ENCODE measurements at places on chromosomes 12 and 14.
A peak's percentile ranks its signal among the peaks of the same experiment; 100 is the strongest.

DNA sequence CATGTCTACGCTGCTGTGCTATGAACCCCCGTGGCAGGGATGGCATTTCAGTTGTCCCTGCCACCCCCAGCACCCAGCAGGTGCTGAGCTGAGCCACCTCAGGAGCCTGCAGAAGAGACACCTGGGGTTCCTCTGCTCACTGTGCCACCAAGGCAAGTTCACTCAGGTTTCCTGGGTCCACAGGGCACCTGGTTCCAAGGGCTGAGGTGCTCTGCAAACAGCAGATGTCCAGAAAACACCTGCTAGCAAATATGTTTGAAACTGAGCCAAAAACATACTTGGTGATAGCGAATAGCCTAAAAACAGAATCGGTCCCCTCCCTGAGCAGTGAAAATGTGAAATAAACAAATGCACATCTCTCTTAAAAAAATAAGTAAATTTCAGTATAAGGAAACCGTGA lies 35.6 kb upstream of the GPR68 start:
- no peak for DNase-seq

DNA sequence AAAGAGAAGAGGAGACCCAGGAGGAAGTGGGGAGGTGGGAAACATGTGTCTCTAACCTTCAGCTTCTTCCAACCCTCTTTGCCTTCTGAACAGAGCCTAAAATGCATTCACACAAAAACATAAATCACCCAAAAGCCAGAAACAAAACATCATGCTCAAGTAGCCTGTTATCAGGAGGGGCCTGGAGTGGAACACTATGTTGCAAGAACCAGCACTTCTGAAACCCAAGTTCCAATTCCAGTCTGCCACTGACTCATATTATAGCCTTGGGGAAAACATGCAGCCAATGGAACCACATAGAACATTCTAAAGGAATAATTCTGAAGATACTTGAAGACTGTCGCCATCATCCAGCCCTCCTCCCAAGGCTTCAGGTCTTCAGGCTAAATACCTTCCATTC lies 169.8 kb upstream of the PLXNC1 start:
- DNase-seq, result no peak

DNA sequence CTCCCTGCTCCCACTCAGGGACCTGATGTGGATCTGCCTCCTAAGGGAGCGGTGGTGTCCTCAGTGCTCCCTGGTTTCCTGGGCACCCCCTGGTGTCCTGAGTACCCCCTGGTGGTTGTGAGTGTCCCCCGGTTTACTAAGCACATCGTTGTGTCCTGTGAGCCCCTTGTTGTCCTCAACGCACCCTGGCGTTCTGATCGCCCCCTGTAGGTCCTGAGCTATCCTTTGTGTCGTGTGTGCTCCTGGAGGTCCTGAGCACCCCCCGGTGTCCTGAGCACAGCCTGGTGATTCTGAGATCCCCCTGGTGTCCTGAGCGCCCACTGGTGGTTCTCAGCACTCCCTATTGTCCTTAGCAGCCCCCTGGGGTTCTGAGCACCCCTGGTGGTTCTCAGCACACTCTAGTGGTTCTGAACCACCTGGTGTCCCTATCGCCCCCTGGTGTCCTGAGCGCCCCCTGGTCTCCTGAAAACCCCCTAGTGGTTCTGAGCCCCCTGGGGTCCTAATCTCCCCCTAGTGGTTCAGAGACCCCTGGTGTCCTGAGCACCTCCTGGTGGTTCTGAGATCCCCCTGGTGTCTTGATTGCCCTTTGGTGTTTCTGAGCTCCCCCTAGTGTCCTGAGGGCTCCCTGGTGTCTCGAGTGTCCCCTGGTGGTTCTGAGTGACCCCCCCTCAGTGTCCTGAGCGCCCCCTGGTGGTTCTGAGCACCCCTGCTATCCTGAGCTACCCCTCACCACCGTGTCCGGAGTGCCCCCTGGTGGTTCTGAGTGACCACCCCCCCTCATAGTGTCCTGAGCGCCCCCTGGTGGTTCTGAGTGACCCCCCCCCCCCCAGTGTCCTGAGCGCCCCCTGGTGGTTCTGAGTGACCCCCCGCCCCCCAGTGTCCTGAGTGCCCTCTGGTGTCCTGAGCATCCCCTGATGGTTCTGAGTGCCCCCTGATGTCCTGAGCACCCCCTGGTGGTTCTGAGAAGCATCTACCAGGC lies 615.1 kb downstream of the TMEM121 start:
- DNase-seq, result peak; percentile 25

- DNase-seq, result no peak
These were observed 22.2 kb downstream of the UBE2N start for GRCh38 chr12:93419388-93420034.

DNA sequence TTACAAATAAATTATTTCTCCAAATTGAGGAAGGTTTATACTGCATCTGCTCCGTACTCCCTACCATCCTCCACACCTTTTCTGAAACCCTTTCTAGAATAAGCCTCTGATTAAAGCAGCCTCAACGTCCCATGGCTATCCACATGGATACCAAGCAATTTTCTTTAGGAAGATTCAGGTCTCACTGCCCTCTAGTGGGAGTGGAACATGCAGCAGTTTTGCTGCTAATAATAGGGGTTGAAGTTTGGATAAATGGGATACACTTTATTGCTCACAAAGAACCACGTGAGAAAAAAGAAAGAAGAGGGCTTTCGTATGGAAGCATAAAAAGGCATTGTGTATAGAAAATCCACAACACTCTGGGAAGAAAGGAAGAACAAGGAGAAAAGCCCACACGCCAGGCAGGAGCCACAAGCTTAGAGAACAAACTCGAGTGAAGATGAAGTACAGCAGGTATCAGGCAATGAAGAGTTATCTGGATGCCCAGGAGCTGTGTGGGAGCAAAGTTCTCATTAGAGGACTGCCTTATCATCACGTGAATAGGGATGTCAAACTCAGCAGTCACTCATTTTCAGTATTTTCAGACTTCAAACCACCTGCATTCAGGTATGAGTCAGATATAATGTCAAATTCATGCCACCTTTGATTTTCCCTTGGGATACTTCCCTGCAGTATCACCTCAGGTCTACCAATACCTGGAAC lies 45.8 kb downstream of the CCER1 start:
- no peak for DNase-seq

- DNase-seq, result no peak
These were observed 50.9 kb downstream of the CLIP1 start for GRCh38 chr12:122371475-122372045.

GRCh38 chr14:77623201-77623600 lies 6.8 kb upstream of the SPTLC2 start:
- DNase-seq, result no peak

DNA sequence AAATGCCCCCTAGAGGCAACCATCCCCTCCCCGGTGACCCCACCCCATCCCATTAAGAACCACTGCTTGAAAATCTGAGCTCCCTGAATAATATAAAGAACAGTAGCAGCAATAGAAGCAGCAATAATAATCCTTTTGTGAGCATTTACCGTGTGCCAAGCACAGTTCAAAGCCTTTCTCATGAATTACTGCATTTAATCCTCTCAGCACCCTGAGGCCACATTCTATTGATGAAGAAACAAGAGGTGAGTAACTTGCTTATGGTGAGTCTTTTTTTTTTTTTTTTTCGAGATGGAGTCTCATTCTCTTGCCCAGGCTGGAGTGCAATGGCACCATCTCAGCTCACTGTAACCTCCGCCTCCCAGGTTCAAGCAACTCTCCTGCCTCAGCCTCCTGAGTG lies 65.0 kb downstream of the KCNK10 start:
- DNase-seq, result no peak

DNA sequence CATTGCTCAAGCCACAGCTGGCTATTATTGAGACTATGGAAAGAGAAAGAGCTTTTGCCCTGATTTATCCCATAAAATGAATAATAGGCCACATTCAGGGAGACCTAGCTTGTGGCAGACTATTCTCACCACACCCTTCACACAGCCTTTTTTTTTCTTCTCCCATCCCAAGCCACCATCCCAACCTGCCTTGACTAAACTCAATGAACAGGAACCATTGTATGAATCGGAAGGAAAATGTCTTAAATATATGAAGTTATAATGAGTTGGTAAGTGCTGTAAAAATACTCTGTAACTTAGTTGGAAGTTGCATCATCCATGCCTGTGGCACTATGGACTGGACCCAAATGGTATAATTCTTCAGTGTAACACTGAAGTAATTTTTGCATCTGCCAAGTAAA lies 338.4 kb downstream of the RAD51B start:
- no peak for DNase-seq

GRCh38 chr12:25769082-25769945 lies 189.2 kb upstream of the RASSF8 start:
- no peak for DNase-seq

GRCh38 chr12:49369411-49370145 lies 2.3 kb downstream of the SPATS2 start:
- no peak for DNase-seq

- no peak for DNase-seq
These were observed 208.1 kb downstream of the PHLDA1 start for GRCh38 chr12:75823475-75823874.

DNA sequence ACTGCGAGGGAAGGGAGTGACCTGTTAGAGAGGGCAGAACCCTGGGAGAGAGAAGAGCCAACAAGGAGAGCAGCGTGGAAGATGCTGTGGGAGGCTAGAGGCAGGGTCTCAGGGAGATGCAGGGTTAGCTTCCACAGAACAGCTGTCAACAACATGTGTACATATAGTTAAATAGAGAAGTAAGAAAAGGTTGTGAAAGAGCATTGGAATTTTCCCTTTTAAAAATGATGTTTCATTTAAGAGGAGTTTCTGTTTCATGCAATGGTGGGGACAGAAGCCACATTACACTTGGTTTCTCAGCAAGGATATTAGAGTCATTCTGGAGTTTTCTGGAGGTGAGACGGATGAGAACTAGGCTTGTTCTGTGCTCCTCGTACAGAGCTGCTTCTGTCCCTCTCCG lies 23.8 kb upstream of the TBC1D30 start:
- no peak for DNase-seq

- DNase-seq, result no peak
These were observed 54.3 kb downstream of the PLCZ1 start for GRCh38 chr12:18683327-18684013.

- DNase-seq, result no peak
These were observed 71.1 kb downstream of the DUSP16 start for GRCh38 chr12:12491606-12492005.

DNA sequence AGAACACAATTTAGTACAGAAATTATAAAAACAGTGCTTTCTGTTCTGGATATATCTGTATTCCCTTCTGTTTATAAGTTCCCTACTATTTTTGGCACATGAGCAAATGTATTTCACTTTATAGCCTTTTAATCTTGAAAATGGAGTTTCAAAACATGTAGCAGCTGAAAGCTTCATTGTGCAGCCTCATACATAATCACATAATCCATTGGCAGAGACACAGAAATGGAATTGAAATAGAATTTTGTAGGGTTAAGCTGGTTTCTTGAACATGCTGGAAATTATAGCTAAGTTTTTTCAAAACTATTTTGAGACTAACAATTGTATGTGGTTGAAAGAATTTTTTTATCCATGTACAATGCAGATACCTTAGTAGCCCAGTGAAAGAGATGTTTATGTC lies 614.3 kb upstream of the MDGA2 start:
- DNase-seq, result no peak

DNA sequence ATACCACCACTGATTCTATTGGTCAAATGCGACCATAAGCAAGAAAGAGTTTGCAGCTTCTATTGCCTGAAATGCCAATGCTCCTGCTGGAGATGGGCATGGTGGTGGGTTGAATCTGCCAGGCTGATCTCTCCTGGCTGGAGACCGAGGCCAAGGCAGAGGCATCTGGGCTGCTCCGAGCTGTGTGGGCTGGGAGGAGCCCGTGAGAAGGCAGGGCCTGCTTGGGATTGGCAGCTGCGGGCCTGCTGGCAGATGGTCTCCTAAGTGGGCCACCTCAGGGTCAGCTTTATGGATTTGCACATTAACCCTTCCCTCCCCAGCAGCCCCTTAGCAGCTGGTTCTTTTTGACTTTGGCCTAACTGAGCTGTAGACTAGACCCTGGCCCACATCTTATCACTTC lies 25.4 kb downstream of the SRRM4 start:
- no peak for DNase-seq

DNA sequence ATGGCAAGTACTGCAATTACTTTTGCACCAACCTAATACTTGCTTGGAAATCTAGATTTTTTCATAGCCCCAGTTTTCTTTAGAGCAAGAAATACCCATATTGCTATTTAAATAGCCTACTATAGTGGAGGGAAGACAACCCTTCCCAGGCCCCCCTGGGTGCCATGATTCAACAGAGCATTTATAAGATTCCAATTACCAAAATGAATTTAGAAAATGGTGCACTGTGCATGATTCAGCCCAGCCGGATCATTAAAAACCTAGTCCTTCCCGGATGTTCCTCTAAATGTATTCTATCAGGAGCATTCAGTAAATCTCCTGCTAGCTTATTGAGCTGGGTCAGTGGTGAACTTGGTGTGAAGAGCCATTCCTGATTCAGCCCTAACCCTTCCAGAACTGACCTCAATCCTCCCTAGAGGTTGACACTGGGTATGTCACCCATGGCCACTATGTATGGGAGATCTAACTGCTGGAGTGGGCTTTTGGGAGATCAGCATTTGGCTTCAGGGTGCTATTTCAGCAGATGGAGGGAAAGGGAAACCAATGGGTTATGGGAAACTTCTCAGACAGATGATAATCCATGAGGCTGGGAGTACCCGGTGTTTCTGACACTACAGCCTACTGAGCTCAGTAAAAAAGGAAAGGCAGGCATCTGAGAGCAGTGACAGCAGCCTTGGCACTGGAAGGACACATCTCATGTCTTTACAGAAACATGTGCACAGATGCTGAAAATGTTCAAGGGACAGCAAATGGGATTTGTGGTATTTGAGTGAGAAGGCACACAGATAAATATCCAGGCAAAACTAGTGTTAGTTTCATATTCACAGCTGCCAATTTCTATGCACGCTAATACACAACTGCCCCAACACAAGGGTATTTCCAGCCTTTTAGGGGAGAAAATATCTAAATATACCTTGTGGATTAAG lies 258.9 kb downstream of the DPF3 start:
- DNase-seq, result no peak

- DNase-seq, result no peak
These were observed 153.9 kb upstream of the AVPR1A start for GRCh38 chr12:63304887-63305316.

DNA sequence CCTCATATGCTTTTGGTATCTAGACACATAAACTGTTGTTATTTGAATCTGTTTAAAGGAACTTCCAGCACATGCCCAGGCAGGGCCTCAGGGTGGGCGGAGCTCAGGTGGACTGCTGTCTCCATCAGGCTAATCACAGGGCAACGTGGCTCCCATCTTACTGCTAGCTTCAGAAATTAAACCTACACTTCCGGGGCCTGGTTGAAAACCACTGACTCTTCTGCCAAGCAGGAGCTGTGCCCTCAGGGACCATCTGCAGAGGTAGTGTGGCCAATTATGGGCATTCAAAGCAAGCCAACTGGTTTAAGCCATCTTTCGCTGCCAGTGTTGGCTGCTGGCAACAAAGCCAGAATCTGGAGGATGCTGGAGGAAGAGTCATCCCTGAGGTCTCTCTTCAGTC lies 97.5 kb downstream of the TMX1 start:
- DNase-seq, result no peak
